Activated naive CD4-positive, alpha-beta T cell treated with anti-CD3 and anti-CD28 coated beads, Interleukin-2, amount 50 U/mL, for 72 hours (primary cell): ENCODE measurements at places on chromosomes 7 and 10.

- DNase-seq = no peak
Measured at GRCh38 chr10:1360558-1361164, 304.5 kb downstream of the WDR37 start.

DNA sequence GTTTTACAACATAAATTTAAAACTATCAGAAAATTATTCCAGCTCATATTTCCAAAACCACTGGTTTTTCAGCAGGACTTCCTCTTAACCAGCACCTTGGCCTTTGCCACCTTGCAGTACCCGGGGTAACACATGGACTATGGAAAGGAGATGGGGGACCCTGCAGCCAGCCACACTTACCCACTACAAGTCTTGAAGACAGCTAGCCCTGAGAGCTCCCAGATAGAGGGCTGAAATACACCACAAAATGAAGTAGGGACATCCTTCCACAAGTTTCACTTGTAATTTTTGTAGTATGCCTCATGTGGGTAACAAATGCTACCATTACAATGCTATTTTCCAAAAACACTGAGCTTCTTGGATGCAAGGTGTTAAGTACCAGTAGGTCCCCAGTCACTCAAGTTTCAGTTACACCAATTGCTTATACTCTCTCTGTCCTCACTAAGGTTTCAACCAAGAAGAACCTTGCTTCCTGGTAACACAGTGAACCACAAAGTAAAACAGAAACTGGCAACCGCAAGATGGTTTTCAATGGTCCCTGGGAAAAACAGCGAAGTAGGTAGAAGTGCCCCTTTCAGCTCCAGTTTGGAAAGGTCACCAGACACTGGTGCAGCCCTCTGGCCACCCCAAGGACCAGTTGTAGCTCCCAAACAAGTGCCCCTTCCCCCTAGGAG lies 110.9 kb downstream of the SGMS1 start:
- no peak for DNase-seq

GRCh38 chr10:357201-357950 lies 222.1 kb downstream of the ZMYND11 start:
- no peak for DNase-seq

DNA sequence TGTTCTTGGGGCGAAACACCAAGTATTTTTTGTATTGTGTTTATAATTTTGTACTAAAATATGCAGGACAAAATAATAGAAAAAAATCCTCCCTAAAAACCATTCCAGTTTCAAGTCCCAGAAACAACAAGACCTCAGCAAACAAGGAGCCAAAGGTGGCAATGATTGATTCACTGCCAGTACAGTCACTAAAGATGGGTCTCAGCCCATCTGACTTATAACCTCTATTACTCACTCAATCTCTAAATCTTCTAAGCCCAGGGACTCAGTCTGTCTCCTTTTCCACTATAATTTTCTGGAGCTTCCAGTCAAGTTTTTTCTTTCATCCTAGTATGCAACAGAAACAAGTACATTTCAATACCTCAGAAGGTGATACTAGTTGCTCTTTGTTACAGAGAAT lies 33.3 kb downstream of the SNX13 start:
- no peak for DNase-seq

DNA sequence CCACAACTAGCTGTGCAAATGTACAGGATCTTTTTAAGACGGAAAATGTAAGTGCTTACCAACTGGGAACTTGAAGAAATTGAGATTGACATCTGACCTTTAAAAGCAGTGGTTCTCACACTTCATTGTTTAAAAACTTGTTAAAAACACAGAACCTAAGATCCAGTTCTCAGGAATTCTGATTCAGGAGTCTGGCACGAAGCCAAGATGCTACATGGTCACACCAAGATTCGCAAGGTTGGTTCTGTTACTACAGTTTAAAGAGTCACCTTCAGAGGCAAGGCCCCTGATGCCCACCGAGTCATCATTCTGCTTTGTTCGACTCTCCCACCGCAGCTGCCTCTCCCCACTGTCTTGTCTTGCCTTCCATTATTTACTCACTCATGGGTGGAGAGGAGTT lies 113.3 kb downstream of the GLI3 start:
- DNase-seq = no peak

DNA sequence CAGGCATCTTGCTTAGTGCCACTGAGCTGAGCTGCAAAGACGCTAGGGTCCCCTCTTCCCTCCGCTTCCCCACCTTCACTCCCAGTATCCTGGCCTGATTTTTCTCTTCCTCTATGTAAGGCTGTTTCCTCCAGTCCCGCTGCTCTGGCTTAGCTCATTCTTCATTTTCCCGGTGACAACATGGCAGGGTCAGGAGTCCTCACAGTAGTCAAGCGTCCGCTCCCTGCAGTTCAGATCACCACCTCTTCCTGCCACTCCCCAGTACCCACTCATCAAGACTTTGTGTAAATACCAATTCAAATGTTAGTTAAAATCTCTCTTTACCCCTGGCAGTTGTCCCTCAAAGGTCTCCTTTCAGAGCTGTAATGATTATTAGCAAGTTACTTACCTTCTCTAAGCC lies 650.4 kb upstream of the CELF2 start:
- DNase-seq = no peak

- no peak for DNase-seq
Measured at GRCh38 chr10:128472196-128472595, 346.0 kb upstream of the MKI67 start.

DNA sequence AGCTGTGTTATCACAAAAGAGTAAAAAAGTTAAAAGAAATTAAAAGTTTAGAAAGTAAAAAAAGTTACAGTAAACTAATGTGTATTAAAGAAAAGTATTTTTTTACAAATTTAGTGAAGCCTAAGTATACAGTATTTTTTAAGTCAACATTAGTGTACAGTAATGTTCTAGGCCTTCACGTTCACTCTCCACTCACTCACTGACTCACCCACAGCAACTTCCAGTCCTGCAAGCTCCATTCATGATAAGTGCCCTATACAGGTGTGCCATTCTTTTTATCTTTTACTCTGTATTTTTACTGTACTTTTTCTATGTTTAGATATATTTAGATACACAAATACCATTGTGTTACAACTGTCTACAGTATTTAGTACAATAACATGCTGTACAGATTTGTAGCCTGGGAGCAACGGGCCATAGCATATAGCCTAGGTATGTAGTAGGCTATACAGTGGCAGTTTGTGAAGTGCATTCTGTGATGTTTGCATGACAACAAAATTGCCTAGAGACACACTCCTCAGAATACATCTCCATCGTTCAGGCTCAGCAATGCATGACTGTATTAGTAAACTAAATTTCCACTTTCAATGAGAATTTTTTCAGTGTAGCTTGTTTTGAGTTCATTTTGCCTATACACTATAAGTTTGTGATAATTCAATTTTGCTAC lies 539.9 kb upstream of the C7orf33 start:
- no peak for DNase-seq

DNA sequence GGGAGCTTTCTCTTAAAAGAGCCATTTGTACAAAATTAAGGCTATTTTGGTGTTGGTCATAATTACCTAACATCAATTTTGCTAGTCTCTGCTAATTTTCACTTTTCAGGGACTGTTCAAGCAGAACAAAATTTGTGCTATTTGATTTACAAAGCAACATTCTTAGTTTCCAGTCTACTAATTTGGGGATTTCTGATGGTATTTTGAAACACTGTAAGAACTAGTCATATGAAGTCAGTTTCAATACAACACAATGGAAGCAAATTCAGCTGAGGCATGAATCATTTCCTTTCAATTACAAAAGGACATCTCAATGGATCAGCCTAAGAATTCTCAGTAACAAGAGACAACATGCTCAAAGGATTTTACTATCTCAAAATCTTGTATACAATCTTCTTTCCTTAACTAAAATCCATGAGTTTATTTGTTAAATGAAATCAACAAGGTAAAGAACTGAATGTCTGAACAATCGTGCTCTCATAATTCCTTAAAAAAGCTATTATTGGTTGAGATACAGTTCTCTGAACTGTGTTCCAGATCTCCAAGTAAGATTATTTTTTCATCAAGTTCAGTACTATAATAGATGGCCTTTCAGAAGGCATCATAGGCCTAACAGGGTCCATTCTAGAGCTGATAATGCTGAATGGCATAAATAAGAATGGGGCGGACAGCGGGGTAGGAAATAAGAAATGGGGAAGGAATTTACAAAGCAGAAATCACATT lies 144.6 kb downstream of the NRCAM start:
- no peak for DNase-seq

GRCh38 chr10:121524157-121524817 lies 74.0 kb downstream of the FGFR2 start:
- DNase-seq = no peak

DNA sequence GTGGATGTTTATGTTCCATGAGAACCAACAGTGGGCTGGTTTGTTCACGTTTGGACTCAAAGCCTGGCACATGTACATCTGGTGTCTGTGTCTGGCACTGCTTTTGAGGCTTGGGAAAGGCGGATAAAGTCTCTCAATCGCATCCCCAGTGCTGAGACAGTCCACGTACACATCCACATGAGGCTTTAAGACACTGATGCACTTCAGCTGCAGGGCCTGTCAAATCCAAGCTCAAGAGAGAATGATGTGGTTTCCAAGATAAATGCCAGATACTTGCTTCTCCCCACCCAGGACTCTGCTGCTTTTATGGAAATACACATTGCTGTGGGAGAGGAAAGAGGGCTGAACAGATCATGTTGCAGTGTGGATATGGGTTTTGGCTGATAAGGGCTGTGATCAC lies 178.4 kb downstream of the ADARB2 start:
- DNase-seq = no peak

- no peak for DNase-seq
Measured at GRCh38 chr10:3837647-3838459, 52.8 kb upstream of the KLF6 start.

- no peak for DNase-seq
Measured at GRCh38 chr10:80415734-80416478, 7.6 kb downstream of the PRXL2A start.

- no peak for DNase-seq
Measured at GRCh38 chr10:61975391-61975932, 74.0 kb downstream of the ARID5B start.

- no peak for DNase-seq
Measured at GRCh38 chr10:58140691-58141347, 126.9 kb downstream of the IPMK start.

DNA sequence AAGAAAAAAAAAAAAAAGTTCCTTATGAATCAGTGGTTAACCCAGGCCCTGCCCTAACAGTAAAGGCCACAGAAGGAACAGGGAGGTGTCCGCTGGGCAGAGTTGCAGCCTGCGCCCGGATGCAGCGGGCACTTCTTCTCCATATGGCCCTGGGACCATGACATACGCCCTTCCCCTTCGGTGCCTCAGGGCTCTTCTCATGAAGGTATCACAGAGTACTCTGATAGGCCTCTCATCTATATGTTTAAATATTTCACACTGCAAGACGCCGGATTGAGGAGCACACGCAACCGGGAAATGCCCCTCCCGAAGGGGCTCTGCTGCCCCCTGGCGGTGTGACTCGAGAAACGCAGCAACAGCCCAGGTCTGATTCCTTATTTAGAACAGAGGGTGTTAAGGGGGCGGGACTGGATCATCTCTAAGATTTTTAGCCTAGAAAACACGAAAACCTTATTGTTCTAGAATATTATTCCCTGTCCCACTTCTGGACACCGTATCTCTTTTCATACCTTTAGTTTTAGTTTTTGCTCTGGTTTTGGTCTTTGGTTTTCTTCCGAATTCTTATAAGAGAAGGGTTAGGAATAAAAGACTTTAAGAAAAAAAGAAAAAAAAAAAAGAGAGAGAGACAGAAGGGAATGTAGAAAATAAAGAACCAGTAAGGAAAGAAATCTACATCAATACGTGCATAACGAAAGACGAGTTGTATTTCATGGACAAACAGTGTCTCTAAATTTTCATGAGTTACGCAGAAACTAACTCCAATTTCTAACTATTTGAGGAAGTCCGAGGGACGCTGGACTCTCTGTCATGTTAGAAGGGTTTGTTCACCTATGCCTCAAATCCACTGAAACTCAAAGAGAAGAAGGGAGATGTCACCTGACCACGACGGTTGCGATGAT lies 12.0 kb downstream of the DAGLB start:
- peak; percentile 98 for DNase-seq

- no peak for DNase-seq
Measured at GRCh38 chr7:27140126-27140857, 3.2 kb downstream of the HOXA5 start.

- no peak for DNase-seq
Measured at GRCh38 chr7:103525937-103526336, 79.9 kb upstream of the SLC26A5 start.

- DNase-seq = no peak
Measured at GRCh38 chr7:50409856-50410745, 40.0 kb downstream of the FIGNL1 start.

DNA sequence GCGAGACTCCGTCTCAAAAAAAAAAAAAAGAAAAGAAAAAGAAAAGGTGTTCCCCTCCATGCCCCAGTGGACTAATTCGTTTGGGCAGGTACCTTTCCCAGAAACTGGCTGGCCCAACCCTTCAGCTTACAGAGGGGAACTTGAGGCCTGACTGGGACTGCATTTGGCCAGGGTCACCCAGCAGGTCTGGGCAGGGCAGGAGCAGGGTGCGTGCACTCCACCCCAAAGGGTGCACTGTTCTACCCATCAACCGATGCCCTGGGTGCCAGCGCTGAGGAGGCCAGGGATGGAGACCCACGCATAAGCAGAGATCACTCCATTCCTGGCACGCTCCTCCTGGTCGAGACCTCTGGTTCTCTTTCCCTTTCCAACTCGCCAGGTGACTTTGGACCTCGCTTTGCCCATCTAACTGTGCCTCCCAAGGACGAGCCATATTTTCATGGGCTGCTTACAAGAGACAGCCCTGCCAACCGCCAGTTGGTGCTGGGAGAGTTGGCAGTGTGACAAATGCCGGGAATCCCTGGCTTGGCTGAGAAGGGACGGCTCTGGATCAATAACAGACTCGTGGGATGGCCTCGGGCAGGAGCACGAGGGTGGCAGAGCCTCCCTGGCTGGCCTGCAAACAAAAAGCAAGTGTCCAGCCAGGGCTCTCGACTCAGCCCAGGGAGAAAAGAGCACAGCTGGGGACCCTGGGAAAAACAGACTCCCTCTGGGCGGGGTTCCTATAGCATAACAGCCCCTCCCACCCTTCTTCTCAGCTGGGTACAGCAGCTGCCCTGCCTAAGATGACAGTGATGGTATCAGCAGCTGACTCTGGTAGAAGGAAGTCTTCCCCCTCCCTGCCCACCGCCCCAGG lies 7.9 kb downstream of the HSPB1 start:
- no peak for DNase-seq

- no peak for DNase-seq
Measured at GRCh38 chr7:130114374-130114773, 44.0 kb downstream of the KLHDC10 start.

GRCh38 chr7:137873524-137873923 lies 26.8 kb upstream of the DGKI start:
- no peak for DNase-seq

DNA sequence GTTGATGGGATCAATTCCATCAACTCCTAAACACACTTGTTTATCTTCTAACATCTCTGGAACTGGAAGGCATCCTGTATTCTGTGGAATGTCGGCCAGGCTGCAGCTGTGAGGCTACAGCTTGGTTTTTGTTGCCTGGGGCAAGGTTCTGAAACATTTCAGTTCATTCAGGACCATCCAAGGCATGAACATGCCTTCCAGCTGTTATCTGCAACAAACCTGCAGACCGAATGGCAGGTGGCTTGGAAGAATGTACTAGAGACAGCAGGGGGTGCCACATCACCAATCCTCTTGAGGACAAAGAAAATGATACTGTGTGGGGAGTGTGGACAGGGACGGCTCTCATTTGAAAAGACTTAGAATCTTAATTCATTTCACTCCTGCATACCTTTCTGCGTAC lies 12.4 kb downstream of the PAPOLB start:
- no peak for DNase-seq

- no peak for DNase-seq
Measured at GRCh38 chr10:47207894-47208469, 92.0 kb upstream of the GDF10 start.

GRCh38 chr10:6353526-6353925 lies 150.8 kb downstream of the PFKFB3 start:
- DNase-seq = no peak
